ENCODE measurements at places on chromosomes 5 and 9.

GRCh38 chr5:92922231-92922967 is 658.6 kb downstream of the NR2F1-AS1 start:
- no peak for DNase-seq

- no peak for DNase-seq
Observed at GRCh38 chr5:131142970-131143617, 22.0 kb downstream of the HINT1 start.

DNA sequence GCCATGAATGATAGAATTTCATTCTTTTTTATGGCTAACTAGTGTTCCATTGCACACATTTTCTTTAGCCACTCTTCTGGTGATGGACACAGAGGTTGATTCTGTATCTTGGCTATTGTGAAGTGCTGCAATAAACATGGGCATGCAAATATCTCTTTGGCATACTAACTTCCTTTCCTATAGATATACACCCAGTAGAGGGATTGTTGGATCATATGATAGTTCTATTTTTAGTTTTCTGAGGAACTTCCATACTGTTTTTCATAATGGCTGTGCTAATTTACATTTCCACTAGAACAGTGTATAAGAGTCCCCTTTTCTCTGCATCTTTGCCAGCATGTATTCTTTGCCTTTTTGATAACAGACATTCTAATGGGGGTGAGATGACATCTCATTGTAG is 50.4 kb upstream of the CDK5RAP2 start:
- no peak for DNase-seq

GRCh38 chr5:57494104-57495098 is 11.8 kb upstream of the ACTBL2 start:
- DNase-seq = peak; percentile 57

- no peak for DNase-seq
Observed at GRCh38 chr5:95883185-95884016, 60.9 kb upstream of the GLRX start.

DNA sequence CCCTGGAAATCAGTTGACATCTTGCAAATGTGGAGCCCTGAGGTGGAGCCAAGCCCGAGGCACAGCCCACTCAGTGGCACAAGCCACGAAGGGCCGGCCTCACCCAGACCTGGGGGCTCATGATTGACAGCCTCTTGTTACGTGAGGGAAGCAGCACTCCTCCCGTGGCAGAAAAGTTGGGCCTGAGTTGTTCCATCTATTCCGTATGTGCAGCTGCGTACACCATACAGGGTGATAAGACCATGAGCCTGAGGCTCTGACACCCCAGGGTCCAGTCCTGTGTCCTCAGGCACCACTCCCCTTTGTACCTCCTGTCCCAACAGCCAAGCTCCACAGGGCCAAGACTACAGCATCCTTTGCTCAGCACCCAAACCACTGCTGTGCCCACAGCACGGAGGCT is 1.9 kb upstream of the ORM2 start:
- no peak for DNase-seq

DNA sequence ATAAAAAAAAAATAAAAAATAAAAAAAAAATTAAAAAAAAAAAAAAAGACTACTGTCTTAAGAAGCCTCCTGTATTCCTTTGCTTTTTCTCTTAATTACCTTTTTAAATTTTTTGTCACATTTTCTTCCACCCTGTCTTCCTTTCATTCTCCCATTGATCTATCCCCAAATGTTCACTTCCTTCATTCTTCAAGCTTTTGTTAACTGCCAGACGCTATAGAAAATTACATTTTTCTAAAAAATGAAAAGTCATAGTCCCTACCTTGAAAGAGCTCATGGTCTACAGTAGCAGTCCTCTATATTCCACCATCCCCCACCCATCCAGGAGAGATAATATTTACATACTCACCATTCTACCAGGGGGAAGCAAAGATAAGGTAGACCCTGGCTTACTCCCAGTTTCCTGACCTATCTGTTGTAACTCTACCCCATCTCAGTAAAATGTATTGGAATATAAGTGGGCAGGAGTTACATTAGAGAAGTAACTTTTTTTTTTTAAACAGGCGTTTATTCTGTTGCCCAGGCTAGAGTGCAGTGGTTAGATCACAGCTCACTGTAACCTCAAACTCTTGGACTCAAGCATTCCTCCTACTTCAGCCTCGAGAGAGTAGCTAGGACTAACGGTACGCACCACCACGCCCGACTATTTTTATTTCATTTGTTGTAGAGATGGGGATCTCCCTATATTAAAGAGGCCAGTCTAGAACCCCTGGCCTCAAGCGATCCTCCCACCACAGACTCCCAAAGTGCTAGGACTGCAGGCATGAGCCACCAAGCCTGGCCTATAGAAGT is 3.8 kb upstream of the PRKAA1 start:
- DNase-seq = no peak

GRCh38 chr9:127538849-127539258 is 73.2 kb upstream of the STXBP1 start:
- no peak for DNase-seq

GRCh38 chr5:54301220-54301619 is 9.2 kb downstream of the ARL15 start:
- DNase-seq = no peak

DNA sequence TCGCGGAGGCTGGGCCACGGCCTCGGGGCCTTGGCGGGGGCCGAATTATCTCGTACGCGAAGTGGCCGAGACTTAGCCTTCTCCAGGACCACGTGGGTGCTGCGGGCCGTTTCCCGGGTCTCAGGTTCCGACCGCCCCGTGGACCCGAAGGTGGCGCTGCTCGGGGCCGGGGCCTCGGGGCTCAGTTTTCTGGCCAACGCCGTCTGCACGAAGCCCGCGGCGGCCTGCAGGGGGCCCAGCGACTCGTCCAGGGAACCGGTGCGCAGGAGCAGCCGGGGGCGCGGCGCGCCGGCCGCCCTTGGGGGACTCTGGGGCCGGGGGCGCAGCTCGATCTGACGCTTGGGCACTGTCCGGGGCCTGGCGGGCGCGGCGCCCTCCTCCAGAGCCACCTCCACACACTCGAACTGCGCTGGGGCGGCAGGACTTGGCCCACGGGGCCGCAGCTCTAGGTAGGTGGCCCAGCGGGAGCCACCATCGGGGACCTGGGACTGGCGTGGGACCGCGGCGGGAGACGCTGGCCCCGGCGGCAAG is 716 bp downstream of the PROB1 start:
- DNase-seq = no peak

- DNase-seq = no peak
Observed at GRCh38 chr5:81209869-81210493, 23.1 kb upstream of the CKMT2 start.

DNA sequence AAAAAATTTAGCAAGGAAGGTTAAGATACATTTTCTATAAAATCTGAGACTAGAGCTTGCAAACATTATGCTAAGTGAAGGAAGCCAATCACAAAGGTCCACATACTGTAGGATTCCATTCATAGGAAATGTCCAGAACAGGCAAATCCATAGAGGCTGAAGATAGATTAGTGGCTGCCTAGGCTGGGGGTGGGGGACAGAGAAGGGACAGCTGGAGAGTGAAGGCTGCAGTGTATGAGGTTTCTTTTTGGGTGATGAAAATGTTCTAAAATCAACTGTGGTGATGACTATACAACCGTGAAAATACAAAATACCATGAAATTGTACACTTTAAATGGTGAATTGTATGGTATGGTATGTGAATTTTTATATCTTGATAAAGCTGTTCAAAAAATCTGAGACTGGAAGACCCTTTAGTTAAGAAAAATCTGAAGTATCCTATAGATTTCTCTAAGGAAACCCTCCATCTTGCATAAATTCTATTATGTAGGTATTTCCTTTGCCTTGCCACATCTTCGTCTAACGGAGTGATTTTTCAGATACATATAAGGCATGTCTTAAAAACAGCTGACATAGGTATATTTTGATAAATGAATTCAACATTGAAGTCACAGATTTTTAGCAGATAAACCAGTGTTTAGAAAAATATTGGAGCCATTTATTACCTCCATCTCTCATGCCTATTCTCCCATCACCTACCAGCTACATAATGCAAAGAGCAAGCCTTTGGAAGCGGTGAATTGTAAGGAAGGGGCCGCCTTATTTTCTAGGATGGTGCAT is 121.1 kb downstream of the LMNB1 start:
- DNase-seq = no peak

- no peak for DNase-seq
Observed at GRCh38 chr5:108953940-108954339, 206.2 kb downstream of the FER start.

DNA sequence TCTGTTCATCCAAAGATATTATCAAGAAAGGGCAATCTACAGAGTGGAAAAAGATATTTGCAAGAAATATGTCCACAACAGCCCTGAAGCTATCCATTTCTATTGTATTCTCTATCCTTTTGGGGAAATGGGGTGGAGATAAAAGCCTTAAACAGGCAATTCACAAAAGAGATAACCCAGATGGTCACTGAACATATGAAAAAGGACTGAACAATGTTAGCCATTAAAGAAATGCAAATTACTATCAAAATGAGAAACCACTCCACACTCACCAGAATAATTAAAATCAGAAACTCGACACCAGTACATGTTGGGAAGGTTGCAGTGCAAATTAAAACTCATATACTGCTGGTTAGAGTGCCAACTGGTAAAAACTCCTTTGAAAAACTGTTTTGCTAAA is 955.2 kb upstream of the DMAC1 start:
- DNase-seq = no peak

DNA sequence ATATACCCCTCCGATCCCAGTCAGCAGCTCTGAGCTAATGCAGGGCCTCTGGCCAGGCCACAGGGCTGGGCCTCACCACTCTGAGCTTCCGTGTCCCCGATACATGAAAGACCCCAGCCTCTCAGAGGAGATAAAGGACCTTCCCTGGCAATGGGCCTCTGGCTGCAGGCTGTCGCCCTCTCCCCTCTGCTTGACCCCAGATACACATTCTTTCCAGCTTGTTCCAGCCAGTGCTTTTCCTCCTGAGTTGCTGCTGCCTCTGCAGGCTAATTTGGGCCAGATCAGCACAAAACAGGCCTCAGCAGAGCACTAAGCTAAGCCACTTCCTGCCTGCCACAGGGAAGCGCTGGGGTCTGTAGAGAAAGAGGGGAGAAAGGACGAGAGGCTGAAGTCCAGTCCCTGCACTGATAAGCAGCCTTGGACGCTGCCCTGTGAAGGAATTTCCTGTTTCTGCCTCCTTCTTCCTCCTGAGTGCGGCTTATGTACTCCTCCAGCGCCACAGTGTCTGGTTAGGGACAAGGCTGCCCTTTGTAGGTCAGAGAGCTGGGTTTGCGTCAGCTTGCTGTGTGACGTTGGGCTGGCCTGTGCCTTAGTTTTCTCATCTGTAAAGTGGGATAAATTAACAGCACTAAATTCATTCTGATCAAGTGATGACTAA is 73.0 kb upstream of the IL17B start:
- DNase-seq = no peak

DNA sequence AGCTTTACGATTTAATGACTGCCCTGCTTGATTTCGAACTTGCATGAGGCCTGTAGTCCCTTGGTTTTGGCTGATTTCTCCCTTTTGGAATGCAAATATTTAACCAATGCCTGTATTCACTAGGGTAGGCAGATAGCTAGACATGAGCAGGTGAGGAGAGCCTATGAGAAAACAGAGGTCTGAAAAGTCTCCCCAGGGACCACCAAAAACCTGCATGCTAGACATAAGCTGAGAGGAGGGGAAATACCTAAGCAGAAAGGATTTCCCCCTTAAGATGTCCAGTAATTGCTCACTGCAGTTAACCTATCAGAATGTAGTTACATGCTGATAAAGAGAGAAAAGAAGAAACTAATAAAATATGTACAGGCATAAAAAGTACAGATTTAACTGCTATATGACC is 667.4 kb upstream of the SEMA6A start:
- no peak for DNase-seq

GRCh38 chr5:138844812-138845513 is 30.2 kb downstream of the LRRTM2 start:
- no peak for DNase-seq

DNA sequence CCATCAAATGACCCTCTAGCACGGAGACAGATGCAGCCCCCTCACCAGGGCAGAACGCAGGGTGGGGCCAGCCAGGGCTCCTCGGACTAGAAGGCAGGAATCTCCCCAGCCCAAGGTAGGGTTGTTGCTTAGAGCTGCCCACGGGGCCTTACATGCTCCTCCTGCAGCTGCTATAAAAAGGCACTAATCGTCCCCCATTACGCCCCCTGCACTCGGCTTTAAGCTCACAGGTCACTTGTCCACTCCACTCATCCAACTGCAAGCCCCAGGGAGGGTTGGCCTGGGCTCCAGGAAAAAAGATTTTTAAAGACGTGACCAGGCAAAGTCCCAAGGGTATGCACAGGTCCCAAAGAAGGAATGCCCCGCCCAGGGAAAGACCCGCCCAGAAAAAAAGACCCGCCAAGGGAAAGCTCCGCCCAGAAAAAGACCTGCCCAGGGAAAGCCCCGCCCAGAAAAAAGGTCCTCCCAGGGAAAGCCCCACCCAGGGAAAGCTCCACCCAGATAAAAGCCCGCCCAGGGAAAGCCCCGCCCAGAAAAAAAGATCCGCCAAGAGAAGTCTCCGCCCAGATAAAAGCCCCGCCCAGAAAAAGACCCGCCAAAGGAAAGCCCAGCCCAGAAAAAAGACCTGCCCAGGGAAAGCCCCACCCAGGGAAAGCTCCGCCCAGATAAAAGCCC is 11.1 kb downstream of the GRIN1 start:
- no peak for DNase-seq

DNA sequence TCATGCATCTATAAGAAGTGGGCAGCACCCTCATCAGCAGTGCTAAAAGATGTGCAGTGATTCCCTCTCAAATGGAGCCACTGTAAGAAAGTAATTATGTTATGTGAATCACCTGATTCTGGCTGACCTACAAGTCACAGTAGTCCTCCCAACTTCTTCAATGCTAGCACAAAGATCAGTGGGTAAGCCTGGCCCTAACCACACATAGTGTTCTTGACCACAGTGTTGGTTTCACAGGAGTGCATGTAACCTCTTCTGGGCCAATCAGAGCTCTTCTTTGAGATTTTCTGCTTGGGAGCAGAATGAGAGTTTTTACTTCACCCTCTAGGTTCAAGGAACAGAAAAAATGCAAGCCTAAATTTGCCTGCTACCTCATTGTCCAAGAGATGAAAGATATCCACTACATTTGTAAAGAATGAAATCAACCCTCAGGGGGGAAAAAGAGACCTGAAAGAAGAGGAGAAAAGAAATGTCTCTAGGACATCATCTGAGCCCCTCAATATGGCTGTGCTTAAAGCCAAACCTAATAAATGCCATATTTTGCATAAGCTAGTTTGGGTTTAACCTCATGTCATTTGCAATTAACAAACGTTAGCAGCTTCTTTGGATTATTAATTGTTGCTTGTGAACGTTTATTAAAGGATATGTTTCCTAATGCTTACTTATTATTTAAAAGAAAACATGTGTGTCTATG is 65.3 kb upstream of the ADRB2 start:
- no peak for DNase-seq

GRCh38 chr5:129541648-129542251 is 81.7 kb downstream of the ADAMTS19 start:
- no peak for DNase-seq

GRCh38 chr5:31471040-31471439 is 60.9 kb downstream of the DROSHA start:
- no peak for DNase-seq

DNA sequence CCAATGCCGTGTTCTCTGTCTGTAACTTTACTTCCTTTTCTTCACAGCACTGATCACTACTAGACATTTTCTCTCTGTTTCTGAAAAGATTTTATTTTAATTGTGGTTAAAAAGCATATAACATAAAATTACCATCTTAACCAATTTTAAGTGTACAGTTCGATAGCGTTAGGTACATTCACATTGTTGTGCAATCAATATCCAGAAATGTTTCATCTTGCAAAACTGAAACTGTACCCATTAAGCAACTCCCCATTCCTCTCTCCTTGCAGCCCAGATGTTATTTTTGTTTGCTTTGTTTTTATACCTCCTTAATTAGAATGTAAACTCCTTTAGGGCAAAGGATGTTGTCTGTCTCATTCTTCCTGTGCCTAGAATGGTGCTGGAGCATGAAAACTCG is 47.5 kb downstream of the COL27A1 start:
- no peak for DNase-seq
